HTR-8/SVneo (cell line): ENCODE measurements at places on chromosomes 12 and 14.

DNA sequence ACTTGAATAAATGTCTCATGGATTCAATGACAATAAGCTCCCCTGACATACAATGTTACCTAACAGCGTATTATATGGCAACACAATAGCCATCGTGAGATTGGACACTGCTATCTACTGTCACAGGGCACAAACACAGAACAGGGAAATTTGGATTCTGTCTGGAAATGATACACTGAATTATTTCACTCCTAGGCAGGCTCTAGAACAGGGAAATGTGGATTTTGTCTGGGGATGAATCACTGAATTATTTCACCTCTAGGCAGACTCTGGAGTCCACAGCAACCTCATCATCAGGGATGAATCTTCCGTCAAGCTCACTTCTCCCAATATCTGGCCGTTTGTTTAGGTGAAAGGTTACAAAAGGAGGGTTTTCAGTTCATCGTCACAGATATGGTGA is 288.8 kb downstream of the TMEM132D start:
- DNase-seq, result no peak

GRCh38 chr12:120012067-120012621 is 23.1 kb downstream of the BICDL1 start:
- DNase-seq, result no peak

- DNase-seq, result no peak
Observed at GRCh38 chr12:6559500-6559899, 3.7 kb upstream of the IFFO1 start.

GRCh38 chr12:47020211-47020821 is 59.1 kb upstream of the PCED1B start:
- DNase-seq, result no peak

DNA sequence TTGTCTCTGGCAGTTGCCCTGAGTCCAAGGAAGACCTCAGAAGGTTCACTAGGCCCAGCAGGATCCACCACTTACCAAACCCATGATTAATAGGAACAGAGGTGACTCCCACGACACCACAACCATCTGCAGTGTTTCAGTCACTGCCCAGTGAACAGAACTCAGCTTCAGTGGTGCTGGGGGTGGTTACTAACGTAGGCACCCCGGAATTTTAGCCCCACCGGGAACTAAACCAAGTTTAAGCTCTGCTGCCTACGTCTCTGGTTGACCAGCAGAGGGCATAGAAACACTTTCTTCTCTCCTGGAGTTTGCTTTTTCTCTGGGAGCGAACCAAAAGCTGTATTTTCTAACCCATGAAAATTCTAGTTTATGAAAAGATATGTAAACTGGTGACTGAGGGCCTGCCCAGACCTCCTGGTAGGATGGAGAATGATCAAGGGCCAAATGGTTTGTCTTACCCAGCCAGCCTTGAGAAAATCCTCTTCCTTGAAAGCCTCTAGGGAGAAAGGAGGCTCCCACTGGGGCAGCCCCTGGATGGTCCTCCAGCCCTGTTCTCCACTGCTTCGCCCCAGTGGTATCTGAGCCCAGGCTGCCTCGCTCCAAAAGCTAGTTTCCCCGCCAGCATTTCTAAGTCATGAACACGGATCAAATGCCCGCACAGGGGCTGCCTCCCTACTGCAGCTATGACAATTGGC is 379.8 kb downstream of the DPF3 start:
- peak; percentile 74 for DNase-seq

DNA sequence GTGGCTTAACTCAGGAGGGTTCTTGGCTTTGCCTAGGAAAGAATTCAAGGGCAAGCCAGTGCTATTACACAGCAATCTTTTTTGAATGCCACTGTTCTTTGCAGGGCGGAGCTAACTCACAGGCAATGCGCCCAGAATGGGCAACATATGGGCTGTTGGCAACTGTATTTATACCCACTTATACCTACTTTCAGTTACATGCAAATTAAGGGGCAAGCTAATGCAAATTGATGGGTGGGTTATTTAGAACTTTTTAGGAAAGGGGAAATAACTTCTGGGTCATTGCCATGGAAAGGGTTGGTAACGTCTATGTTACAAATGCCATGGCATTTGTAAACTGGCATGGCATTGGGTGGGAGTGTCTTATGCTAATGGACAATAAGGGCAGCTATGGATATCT is 85.4 kb downstream of the C12orf50 start:
- DNase-seq, result no peak

GRCh38 chr12:19994968-19995367 is 373.4 kb upstream of the PDE3A start:
- no peak for DNase-seq

DNA sequence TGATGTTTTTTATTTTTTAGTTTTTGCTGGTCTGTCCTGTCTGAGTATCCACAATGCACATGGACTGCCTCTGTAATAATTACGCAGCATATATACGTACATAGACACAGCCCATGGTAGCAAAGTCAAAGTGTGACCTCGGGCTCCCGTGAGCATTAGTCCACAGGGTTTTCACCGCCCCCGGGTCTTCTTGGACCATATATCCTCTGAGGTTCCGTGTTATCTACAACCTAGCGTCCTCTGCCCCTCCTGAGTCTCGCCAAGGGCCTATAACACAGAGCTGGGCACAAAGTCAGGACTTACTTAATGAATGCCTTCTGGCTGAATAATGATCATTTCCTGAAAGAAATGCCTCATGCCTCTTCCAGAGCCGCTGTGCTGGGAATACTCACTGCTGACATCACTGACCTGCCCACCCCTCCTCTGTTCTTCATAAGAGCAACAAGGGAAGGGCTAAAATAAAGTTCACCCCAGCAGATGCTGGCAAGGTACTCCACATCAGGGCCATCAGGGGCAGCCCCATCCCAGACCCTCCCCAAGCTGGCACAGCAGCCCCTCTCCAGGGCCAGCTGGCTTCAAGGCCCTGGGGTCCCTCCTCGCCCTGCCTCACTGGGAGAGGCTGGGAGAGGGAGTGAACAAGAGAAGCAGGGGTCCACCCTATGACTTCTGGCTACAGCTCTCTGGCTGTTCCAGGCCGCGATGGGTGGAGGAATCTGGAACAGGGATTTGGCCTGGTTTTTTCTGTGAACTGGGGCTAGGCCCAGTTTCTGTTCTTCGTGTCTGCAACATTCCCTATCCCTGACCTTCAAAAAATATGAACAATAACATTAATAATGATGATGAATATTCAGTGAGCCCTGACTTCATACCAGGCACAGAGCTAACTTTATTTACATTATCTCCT is 7.9 kb downstream of the HDAC7 start:
- DNase-seq, result no peak

DNA sequence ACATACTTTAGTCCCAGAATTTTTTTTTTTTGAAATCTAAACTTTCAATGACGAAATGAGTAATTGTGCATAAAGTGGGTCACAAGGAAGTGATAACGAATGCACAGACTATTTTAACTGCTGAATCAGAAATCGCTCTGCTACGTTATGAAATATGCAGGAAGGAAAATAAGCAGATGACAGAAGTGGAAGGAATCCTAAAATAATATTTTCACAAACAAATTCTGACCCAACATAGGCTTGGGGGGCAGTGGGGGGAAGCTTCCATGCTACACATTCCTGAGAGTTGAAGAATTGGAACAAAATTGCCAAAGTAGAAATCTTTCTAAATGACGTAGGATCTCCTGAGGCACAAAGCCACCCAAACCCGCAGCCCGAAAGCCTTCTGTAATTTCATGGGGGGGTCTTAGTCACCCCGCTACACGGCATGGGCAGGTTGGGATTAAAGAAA is 89.6 kb downstream of the ARF6 start:
- no peak for DNase-seq

DNA sequence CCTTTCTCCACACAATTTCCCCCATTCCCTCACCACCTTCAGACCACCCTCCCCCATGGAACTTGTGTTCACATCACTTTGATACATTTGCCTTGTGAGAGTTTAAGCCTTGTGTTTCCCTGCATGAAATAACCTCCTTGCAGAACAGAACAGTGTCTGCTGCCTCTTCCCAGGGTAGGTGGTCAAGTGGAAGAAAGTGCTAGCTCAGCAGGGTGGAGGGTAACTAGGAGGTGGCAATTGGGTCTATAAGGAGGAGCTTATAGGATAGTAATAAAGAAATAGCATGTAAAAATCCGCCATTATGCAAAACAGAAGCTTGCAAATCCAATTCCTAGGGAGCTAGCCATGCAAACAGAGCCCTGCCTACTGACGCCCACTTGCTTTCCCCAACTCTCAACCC is 13.9 kb upstream of the KRT8 start:
- DNase-seq, result no peak

DNA sequence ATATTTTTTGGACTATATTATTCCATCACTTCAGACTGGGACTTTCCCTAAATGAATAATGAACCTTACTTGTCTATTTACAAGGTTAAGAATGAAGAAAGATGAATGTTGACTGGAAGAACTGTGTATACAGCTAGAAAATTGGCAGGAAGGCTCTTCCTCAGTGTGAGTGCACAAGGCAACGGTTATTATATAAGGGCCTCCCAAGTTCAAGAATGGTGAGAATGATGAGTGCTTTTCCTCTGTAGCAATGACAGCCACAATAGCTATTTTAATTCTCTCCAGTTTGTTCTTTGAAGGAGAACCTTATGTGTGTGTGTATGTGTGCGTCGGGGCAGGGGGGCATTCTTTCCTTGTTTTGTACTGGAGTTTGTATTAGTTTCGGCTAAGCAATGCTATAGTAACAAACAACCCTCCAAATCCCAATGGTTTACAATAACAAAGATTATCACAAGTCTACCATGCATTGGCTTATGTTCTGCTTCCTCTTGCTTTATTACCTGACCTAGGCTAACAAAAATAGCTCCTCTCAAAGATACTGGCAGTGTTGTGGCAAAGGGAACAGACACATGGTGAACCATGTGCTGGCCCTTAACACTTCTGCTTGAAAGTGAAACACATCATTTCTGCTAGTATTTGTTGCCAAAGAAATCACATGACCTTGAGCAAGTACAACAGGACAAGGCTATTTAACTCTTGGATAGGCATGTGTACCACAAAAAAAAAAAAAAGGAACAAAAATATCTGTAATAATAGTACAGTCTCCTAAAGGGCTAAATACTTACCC is 139.5 kb downstream of the RMST start:
- no peak for DNase-seq

DNA sequence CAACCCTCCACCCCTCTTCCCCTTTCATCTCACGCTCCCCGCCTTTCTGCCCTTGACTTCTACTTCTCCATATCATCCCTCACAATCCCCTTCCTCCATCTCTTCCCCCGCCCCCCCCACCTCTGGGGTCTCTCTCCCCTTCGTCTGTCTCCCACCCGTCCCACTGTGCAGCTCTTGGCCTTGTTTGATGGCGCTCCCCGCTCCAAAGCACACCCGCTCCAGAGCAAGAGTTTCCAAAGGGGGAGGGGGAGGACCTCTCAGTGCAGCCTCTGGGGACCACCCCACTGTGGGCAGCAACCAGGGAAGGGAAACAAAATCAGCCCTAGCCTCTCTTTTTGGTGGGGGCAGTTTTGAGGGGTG is 774 bp downstream of the CHGA start:
- DNase-seq, result no peak

- no peak for DNase-seq
Observed at GRCh38 chr12:118750666-118751065, 230.7 kb upstream of the SRRM4 start.

GRCh38 chr12:115857923-115858322 is 419.6 kb downstream of the MED13L start:
- DNase-seq, result no peak

- DNase-seq, result no peak
Observed at GRCh38 chr12:132702640-132703039, 8.0 kb upstream of the PGAM5 start.

DNA sequence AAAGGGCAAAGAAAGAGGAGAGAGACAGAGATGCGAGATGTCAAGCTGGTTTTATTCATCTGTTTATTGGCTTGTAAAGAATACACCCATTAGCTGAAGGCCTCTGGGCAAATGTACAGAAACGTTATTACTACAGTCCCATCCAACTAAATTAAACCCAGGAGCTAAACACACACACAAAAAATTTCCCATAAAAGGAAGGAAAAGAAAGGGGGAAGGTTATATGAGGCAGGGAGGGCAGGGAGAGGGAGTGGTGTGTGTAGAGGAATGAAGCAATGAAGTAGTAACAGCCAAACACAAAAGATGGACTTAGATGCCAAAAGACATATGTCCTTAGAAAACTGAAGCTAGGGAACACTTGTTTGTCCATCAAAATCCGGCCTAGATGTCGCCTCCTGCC is 3.1 kb upstream of the MFAP5 start:
- DNase-seq, result no peak

DNA sequence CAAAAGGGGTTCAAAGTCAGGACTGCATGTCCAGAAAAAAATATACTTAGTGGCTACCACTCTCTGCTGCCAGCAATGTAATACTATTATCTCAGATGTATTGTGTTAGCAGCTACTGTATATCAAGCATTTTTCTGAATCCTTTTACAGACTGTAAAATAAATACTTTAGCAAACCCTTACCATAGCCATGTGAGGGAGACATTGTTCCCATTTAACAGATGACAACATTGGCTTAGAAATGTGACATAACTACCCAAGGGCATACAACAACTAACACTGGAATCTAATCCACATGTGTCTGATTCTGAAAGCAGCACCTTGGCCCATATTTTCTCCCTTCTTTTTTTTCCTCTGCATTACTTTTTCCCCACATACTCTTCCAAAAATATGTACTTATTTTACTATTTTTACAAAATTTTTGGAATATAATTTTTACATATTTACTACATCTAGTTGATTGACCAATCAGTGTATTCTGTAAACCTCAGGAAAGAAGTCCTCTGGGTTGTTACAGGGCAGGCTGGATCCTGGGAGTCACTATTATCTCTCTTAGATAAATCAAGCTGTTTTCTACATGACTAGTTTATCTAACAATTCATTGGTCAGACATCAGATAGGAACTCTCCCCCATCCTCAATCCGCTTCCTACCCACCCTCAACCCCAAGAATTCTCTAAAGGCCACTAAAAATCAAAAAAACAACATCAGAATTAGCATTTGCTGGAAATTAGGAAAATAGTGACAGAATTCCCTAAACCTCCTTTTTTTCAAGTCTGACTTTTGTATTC is 154.1 kb downstream of the BTG1 start:
- no peak for DNase-seq

- no peak for DNase-seq
Observed at GRCh38 chr14:69404883-69405282, 6.4 kb downstream of the SLC39A9 start.

GRCh38 chr12:6272300-6273204 is 37.9 kb upstream of the PLEKHG6 start:
- no peak for DNase-seq

DNA sequence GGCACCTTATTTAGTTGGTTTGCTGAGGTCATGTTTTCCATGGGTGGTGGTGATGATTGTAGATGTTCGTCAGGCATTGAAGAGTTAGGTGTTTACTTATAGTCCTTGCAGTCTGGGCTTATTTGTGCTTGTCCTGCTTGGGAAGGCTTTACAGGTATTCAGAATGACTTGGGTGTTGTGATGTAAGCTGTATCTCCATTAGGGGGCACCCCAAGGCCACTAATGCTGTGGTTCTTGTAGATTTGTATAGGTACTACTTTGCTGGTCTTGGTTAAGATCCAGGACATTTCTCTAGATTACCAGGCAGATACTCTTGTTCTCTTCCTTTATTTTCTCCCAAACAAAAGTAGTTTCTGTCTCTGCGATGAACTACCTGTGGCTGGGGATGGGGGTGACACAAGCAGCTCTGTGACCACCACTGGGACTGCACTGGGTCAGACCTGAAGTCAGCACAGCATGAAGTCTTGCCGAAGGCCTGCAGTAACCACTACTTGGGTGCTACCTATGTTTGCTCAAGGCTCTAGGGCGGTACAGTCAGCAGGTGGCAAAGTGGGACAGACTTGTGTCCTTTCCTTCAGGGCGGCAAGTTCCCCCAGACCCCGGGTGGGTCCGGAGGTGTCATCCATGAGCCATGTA is 35.8 kb upstream of the FBXO33 start:
- DNase-seq, result no peak

GRCh38 chr12:94080341-94081009 is 67.9 kb upstream of the PLXNC1 start:
- DNase-seq, result no peak
